GM13977 (cell line): ENCODE measurements at places on chromosomes 1 and 21.

DNA sequence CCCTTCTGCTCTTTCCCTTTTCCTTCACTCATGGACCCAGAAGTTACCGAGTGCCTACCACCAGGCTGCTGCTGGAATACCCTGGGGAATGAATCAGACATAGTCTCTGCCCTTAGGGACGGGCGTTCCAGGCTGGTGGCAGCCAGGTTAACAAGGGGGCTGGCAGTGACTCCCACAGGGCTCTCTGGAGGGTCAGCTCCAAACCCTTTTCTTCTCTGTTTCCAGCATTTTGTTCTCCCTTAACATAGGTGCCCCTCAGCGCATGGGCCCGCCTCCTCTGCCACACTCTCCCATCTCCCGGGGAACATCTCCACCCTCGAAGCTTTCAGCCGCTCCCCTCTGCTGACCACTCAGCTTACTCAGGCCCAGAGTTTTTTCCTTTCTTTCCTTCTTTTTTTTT is 62.9 kb upstream of the LRP8 start:
- DNase-seq, result no peak

- DNase-seq, result no peak
These were observed 227.2 kb downstream of the KCNJ6 start for GRCh38 chr21:37688952-37689659.

DNA sequence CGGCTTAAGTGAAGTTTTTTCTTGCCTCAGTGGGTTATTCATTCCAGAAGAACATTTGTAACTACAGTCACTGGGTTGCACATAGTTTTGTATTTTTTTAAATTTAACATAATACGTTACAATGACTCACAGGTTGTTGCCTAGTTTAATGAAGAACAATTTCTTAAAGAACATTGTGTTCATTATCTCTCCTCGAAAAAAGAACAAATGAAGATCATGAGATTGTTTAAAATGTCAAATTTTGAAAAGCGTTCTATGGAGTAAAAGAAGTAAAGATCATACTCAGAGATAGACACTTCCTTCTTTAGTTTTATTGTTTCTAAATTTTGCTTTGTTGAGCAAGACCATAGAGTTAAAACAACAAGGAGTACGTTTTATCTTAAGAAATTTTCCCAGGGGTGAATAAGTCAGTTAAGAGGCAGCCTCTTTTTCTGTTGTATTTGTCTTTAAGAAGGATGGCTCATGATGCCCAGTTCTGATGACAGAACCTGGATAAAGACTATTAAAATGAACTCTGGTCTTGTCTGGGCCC is 10.5 kb upstream of the SLAMF1 start:
- no peak for DNase-seq

- no peak for DNase-seq
These were observed 18.3 kb downstream of the DEGS1 start for GRCh38 chr1:224201383-224201782.

DNA sequence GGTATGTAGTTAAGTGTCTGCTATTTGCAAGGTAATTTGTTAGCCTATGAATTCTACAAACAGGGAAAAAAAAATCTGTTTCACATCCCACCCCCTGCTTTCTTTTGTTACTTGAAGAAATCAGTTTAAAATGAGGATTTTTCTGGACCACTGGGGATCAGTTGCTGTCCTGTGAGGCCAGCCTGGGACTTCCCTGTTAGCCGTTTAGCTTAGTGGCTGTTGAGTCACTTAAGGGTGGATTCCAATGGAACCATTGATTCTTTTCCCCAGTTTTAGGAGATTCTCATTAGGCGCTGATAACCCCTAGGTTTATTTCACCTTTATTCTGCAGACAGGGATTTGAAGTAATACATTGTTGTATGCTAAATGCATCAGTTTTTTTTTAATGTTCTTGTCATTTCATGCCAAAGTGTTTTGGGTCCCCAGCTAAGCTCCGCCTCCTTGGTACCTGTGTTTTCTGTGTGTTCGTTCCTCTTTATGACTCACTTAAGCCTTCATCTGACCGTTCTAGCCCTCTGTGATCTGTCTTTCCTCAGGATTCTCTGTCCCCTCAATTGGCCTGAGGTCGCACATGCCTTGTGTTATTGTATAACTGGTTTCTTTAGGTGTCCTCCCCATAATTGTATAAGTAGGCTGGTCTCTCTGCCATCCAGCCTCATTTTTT is 59.3 kb downstream of the NOS1AP start:
- DNase-seq, result no peak

- DNase-seq, result no peak
These were observed 26.6 kb upstream of the MPZL1 start for GRCh38 chr1:167695147-167695546.

GRCh38 chr1:22975694-22976093 is 3.0 kb upstream of the LACTBL1 start:
- DNase-seq, result no peak

DNA sequence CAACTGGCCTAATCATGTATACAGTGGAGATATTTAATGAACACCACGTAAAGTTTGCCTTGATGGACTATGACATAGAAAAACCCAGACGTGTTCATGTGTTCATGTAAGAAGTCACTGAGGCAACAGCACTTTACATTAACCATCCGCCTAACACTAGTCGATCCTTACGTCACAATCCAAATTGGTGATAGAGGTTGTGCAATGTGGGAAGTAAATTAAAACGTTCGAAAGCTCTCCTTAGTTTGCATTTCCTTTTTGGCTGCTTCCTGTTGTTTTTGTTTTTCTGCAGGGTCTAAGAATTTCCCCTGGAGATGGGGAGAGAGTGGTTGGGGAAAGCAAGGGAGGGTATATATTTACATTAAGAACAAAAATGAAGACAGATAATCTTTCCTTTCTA is 587.5 kb upstream of the ADGRL2 start:
- DNase-seq, result no peak

DNA sequence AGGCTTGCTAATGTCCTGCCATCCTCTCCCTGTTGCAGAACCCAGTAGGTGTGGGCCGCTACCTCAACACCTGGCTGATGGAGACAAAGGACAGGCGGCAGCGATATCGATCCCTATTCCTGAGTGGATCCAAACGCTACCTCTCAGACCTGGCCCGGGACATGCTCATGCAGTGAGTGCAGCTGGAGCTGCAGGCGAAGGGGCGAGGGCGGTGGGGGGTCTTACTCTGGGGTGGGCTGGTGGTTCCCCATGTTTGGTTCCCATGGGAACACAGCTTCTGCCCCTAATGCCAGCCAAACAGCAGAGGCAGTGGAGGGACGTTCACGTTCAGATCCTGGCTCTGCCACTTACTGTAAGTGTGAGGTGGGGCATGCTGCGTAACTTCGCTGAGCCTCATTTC is 15.8 kb upstream of the TTC22 start:
- DNase-seq, result no peak

DNA sequence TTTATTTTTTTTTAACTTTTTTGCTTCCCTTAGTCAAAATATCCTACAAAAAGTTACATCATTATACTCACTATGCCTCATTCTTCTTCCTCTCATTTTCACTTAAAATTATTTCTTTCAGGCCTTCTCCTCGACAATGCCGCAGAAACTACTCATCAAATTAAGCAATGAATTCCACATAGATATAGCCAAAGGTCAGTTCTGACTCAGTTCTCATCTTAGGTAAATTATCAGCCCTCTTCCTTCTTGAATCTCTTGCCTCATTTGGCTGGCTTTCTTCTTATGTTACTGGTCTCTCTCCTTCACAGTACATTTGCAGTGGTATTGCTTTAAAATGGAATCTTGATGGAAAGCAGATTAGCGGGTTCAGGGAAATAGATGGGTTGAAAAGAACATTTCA is 260.7 kb upstream of the BRINP3 start:
- no peak for DNase-seq

DNA sequence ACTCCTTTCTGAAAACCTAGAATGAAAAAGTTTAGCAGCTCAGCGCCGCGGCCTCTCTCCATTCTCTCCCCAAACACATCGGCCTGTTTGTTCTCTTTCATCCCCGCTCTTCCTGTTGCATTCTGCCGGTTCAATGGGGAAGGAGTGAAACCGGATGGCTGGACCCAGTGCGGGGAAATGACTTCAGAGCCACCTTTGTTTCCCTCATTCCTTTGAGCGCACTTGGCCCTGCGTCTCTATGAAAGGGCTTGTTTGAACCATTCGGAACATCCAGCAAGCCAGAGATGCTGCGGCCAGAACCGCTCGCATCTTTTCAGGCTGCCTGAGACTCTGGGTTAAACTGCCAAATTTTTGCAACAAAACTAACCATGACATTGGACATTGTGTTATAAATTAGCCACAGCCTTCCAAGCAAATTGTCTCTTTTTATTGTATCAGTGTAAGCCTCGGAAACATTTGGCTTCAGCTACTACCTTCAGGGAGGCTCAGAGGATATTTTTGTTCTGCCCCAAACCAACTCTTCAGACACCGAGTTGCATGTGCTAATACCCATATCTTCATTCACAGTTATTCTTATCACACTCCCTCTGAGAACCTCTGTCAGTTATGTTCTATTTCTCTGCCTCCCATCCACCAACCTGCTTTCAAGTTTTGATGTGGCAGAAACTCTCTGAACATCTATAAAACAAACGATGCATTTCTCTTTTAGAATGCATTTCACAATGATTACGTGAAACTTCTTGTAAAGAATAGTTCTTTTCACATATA is 5.1 kb upstream of the OLIG1 start:
- DNase-seq, result no peak

DNA sequence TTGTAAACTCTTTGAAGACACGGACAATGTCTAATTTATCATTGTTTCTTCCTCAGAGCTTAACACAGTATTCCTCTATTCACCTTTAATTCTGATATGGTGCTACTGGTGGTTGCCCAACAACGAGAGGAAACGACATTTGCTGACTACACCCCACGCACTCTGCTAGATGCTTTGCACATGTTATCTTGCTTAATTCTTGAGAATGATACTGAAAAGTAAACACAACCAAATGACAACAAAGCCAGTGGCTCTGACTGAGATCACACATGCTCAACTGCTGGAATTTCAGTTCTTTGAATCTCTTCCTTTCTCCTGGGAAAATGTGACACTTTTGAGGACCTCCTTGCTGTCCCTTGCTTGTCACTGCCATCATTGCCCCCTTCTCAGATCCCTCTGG is 37.2 kb upstream of the DDAH1 start:
- DNase-seq, result no peak

- no peak for DNase-seq
These were observed 27.7 kb upstream of the C1orf159 start for GRCh38 chr1:1143636-1144035.

DNA sequence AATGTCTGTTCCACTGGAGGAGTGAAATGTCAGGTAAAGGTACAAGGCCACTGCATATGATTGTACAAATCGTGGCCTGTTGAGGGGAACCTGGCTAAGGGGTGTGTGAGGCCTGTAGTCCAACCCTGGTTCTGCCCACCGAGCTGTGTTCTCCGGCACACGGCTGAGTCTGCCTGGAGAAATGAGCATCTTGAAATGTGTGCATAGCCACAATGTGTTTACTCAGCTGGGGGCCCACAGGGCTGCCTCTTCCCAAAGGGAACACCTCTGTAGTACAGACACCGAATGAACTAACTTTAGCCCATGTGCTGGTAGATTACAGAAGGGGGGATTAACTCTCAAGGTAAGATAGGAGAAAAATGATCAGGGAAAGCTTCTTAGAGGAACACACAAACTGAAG is 30.2 kb downstream of the AK4 start:
- DNase-seq, result no peak

- no peak for DNase-seq
These were observed 19.4 kb downstream of the COL6A1 start for GRCh38 chr21:46000731-46001641.

- no peak for DNase-seq
These were observed 36.6 kb downstream of the WNT3A start for GRCh38 chr1:228043281-228043848.

- DNase-seq, result no peak
These were observed 6.9 kb downstream of the NOC2L start for GRCh38 chr1:952201-952600.

- no peak for DNase-seq
These were observed 42.0 kb upstream of the FOXO6 start for GRCh38 chr1:41319106-41319755.

DNA sequence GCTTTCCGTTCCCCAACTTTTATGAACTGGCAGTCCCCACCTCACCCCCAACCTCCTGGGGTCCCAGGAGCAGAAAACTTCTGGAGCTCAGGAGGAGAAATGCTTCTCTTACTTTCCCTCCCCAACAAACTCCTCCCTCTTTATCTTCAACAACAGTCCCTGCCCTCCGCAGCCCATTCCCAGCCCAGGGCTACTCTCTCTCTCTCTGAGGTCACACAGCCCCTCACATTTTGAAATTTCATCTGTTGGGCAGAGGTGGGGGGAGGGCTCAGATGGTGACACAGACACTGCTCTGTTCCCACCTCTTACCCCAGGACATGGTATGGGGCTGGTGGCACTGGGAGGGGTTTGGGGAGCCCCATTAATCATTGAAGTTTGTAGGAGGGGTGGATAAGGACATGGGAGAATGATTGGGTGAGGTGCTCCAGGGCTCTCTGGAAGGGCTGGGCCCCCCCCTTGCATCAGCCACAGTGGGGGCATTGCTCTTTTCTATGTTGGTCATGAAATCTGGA is 6.0 kb downstream of the PIK3CD start:
- DNase-seq, result no peak

- DNase-seq, result no peak
These were observed 262.9 kb upstream of the PROX1 start for GRCh38 chr1:213724640-213725536.

DNA sequence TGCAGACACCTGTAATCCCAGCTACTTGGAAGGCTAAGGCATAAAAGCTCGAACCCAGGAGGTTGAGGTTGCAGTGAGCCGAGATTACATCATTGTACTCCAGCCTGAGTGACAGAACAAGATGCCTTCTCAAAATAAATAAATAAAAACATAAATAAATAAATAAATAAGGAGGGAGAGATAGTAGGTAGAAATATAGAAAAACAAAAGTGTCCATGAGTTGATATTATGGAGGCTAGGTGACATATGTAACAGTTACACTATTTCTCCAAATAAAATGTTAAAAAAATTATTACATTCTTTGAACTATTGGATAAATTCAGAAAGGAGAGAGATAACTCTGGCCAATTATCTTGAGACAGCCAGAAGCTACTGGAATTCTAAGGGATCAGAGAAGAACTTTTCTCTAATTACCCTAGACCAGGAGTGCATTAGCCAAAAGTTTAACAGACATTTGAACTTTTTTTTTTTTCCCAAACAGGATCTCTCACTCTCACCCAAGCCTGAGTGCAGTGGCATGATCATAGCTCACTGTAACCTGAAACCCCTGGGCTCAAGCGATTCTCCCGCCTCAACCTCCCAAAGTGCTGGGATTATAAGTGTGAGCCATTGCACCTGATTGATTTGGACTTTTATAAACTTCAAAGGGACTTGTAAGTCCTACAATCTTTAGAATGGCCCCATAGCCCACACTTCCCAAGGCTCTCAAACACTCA is 17.6 kb downstream of the SYNJ1 start:
- DNase-seq, result no peak

DNA sequence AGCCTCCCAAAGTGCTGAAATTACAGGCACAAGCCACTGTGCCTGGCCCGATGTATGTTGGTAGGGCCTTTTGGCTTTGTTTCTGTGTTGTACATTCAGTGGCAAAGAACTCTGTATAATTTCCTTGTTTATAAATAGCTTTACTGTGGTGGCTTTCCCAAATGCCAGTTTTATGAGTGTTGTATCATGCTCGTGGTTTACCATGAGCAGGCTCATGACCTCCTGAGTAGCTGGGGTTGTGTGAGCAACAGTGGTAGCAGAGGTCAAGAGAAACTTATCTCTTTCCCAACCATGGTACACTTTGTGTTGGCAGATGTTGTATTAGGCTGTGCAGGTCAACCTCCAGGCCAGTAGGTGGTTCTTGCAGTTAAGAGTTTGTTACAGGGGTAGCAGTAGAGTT is 420.4 kb upstream of the BEND5 start:
- DNase-seq, result no peak
